H7 (cell line): ENCODE measurements at places on chromosomes 7 and 10. TPM values are rescaled to one million over a fixed set of nuclear protein-coding genes. Genes with fewer than 3 reads are reported as not detected.

Gene PRR15
- 11.7 and 12.3 TPM in 2 replicates for total RNA-seq

Gene SPAM1
- total RNA-seq: not detected in 2 replicates

Gene MOGAT3
- 0.52 and 1.00 TPM in 2 replicates for total RNA-seq

Gene GATA3
- total RNA-seq: 0.11 and 1.1 TPM in 2 replicates

Gene TLL2
- 2.5 and 5.0 TPM in 2 replicates for total RNA-seq

Gene SPDYE2
- not detected in 2 replicates for total RNA-seq
